Stimulated activated CD8-positive, alpha-beta memory T cell treated with anti-CD3 and anti-CD28 coated beads, Interleukin-2, amount 100 ng/mL, for 1 hour (primary cell): ENCODE measurements at places on chromosomes 4 and X.

DNA sequence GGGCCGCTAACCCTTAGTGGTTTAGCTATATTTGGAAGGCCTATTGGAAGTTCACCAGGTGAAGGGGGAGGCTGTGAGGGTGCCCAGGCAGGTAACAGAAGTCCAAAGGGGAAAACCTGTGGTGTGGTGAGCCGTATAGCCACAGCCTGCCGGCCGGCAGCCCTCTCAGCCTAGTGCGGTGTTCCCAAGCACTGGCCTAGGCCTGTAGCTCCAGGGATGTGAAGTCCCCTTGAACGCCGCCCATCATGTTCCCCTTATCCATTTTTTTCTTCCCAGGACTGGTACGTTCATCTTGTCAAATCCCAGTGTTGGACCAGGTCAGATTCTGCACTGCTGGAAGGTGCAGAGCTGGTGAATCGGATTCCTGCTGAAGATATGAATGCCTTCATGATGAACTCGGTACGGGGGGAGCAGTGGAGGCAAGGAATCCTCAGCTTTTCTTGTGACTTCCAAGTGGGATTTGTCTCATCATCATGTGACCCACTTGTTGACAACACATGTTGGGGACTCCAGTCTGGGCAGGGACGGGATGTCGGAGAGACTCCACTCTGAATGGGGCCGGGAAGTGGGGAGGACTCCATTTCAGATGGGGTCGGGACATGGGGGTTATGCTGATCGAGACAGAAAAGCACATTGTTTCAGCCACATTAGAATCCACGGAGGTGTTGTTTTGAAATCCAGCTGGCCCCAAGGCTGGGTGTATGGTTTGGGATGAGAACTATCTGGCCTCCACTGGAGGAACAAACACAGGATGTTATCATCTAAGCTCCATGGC, 39.2 kb upstream of the MSANTD1 start:
- DNase-seq, result no peak

GRCh38 chr4:142701017-142701416, 145.1 kb downstream of the INPP4B start:
- no peak for DNase-seq

DNA sequence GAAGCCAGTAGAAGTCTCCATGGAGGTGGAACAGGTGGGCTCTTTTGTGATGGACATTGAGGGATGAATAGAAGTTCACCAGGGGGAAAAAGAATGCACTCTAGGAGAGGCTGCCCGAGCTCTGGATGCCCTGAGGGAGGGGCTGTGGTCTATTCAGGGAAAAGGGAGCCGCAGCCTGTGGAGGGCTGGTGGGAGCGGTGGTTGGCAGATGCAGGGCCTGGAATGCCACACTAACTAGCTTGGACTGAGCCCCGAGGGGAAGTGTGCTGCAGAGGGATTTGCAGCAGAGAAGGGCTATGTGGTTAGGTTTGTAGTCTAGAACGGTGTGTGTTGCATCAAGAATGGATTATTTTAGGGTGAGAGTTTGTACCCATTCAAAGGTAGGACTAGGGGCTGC, 29.5 kb upstream of the PSAPL1 start:
- no peak for DNase-seq

DNA sequence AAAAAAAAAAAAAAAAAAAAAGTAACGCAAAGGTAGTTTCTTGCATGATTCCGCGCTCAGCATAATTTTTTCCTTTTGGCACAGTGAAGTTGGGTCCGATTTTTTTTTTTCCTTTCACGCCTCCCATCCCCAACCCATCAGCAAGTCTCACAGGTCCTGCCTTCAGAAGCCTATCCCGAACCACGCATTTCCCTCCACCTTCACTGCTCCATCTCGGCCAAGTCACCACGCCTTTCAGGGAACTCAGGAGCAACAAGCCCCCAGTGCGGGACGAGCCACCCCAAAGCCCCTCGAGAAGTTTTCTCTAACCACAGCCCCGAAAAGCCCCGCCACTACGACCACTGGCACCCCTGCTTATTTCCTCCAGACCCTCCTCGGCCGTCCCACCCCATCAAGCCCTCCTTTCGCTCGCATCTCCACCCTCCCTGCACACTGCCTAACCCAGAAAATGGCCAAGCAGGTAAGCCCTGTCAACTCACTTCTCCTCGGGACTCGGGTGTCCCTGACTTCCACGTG, 1.0 kb downstream of the SLBP start:
- DNase-seq, result no peak

- no peak for DNase-seq
Measured at GRCh38 chrX:77087529-77088169, 359.5 kb upstream of the FGF16 start.

DNA sequence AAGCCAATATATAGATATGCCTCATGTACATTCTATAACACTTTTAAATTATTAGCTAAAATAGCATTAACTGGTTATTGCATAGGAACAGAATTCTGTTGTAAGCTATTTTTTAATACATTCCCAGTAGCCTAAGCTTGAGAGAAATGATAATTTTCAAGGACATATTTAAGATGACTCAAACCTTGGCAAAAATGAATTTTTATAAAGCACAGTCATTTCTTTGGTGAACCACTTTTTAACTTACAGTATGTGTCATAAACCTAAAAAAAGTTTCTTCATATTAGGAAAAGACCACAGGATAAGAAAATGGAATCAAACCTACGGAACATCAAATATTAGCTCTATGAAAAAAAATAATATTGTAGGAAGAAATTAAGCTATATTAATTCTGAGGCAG, 986.3 kb downstream of the STIM2 start:
- no peak for DNase-seq

GRCh38 chr4:65651031-65651430, 19.3 kb downstream of the EPHA5 start:
- no peak for DNase-seq

DNA sequence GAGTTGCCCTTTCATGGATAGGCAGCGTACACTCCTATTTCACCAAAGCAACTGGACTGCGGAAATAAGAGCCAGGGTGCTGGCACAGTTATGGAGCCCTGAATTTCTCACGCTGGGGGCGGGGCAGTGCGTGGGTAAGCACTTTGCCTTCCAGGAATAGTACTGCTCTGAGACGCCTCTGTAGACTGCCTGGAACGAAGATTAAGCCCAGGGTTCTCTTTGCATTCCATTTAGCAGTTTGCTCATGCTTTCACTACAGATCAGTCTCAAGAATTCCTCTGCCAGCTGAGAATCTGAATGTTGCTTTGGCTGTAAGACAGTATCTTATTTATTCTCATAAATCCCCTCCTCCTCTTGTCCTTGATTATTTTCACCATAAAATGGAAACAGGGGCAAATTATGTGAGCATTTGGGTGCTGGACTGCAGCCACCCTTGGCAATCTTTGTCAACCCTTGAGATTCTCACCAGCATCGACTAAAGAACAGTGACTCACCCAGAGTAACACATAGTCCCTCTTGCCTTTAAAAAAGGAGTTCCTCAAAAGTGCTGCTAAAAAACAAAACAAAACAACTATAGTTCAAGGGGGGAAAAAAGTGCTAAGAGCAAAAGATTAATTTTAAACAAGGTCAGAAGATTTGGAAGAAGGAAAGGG, 88.9 kb upstream of the CITED1 start:
- DNase-seq, result no peak

- peak; percentile 43 for DNase-seq
Measured at GRCh38 chr4:77052352-77052751, 23.4 kb downstream of the CCNI start.

- no peak for DNase-seq
Measured at GRCh38 chr4:177228599-177228998, 81.1 kb upstream of the NEIL3 start.

- DNase-seq, result no peak
Measured at GRCh38 chr4:139535228-139535870, 20.7 kb downstream of the SETD7 start.

- no peak for DNase-seq
Measured at GRCh38 chr4:8103421-8104390, 54.9 kb downstream of the ABLIM2 start.

- DNase-seq, result no peak
Measured at GRCh38 chr4:33071535-33071934, 2351.4 kb downstream of the PCDH7 start.

GRCh38 chr4:167893531-167893930, 198.8 kb upstream of the ANXA10 start:
- no peak for DNase-seq

DNA sequence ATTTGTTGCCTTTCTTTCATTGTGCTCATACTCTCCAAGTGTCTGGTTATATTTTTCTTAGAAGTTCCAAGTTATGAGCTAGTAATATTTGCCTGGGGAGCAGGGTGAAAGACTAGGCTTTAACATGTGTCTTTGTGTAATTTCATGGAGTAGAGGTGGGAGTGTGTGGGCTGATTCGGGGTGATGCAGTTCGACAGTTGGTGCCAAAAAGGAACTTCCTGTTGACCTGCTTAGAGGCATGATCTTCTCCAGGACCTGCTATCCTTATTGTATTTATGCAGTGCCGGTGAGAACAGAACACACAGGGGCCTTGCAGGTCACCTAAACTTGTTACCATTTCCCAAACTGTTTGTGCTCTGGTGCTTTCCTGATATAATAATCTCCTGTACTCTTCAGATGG, 21.2 kb downstream of the USP53 start:
- DNase-seq, result no peak

DNA sequence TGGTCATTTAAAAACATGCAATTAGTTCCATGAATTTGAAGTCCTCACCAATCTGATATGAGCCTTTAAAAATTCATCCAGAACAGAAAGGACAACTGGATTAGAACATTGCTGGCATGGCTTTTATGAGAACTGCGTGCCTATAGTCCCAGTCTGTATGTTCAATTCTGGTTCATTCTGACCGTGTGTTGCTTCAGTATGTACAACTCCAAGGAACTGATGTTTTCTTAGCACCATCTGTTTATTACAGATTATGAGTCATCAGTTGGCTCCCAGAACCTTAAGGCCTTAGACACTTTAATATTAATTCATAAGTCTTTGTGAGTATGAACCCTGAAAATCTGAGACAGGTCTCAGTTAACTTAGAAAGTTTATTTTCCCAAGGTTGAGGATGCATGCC, 115.0 kb downstream of the CEP44 start:
- no peak for DNase-seq

- DNase-seq, result no peak
Measured at GRCh38 chr4:106707776-106708463, 328.2 kb downstream of the DKK2 start.

DNA sequence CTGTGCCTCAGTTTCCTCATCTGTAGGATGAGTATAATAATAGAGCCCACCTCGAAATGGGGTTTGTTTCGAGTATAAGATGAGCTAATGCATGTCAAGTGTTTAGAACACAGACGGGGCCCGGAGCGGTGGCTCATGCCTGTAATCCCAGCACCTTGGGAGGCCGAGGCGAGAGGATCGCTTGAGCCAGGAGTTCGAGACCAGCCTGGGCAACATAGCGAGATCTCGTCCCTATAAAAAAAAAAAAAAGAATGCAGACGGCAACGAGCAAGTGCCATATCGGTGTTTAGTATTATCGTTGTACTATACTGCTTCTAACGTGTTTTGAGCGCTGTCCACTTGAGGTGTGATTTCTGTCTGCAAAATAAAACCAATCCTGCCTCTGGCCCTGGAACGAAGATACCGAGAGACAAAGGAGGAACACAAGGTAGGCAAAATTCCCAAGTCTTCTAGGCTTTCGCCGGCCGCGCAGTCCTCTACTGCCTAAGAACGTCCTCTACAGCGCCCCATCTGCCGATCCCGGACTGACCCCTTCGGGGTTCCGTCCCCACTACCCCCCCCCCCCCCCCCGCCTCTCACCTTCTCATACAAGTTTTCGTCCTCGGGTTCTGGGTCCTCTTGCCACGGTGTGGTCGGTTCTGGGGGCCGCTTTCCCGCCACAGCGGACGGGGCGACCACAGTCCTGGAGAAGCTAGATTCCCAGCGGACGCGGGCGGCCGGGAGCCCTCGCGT, 442 bp downstream of the NDUFB11 start:
- DNase-seq, result no peak

GRCh38 chr4:184417802-184418511, 56.4 kb downstream of the IRF2 start:
- DNase-seq, result no peak

DNA sequence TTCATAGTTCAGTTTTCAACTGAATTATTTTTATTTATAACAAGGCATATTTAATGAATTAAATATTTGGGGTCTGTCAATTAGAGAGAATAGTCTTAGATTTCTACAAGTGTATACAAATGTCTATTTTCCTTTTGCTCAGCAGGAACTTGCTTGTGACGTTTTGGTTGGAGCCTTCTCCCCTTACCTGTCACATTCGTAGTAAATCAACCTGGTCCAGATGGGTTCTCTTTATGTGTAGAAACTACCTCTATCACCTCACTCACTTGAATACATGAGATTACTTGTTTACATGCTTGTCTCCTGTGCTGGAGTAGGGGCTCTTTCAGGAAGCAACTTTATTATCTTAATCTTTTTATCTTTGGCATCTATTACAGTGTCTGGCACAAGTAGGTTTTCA, 938.3 kb upstream of the IGFBP7 start:
- no peak for DNase-seq

GRCh38 chr4:48556268-48556667, 66.2 kb downstream of the ZAR1 start:
- no peak for DNase-seq

- no peak for DNase-seq
Measured at GRCh38 chr4:86586626-86587380, 7.3 kb upstream of the PTPN13 start.

DNA sequence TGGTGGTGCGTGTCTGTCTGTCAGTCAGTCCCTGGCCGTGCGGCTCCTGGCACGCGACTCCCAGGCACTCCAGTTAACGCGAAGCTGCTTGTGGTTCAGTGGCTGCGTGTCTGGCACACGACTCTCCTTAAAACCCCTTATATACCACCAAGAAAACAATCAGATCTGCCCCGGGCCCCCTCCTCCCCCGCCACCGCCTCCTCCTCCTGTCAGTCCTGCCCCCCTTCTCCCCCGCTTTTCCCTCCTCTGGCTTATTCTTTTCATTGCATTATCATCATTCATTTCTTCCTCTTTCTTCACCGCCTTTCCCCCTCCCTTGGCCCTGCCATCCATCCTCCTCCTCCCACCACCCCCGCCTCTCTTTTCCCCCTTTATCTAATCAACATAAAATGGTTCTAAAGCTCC, at the start of gene NEUROG2:
Gene NEUROG2 (minus strand): TSS at position 115 of the 405 bp plus-strand sequence. CDS start 705 bp downstream, outside the sequence.
- DNase-seq, result no peak

GRCh38 chr4:136650541-136651277, 881.6 kb downstream of the PCDH18 start:
- no peak for DNase-seq
